Renal pelvis (tissue), 12 donors: ENCODE measurements at places on chromosomes 13 and 19. TPM values are rescaled to one million over a fixed set of nuclear protein-coding genes. Genes with fewer than 3 reads are reported as not detected.

The MATK gene
- polyA plus RNA-seq: 2.0 TPM

The S1PR4 gene
- 0.43 TPM for polyA plus RNA-seq

The CGB1 gene
- polyA plus RNA-seq: not detected

The KIR3DL2 gene
- not detected for polyA plus RNA-seq

DNA sequence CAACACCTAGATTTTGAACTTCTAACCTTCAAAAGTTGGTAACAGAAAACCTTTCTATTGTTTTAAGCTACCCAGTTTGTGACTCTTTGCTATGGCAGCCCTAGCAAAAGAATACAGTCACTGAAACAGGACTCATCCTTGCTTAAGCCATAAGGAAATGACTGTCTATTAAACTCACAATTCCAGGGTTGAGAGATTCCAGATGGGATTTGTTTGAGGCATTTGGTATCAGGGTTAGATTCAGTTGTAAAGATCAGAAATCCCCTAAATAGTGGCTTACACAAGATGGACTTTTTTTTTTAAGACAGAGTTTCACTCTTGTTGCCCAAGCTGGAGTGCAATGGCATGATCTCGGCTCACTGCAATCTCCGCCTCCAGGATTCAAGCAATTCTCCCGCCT is 41.1 kb upstream of the RGCC start:
- DNase-seq: no peak

DNA sequence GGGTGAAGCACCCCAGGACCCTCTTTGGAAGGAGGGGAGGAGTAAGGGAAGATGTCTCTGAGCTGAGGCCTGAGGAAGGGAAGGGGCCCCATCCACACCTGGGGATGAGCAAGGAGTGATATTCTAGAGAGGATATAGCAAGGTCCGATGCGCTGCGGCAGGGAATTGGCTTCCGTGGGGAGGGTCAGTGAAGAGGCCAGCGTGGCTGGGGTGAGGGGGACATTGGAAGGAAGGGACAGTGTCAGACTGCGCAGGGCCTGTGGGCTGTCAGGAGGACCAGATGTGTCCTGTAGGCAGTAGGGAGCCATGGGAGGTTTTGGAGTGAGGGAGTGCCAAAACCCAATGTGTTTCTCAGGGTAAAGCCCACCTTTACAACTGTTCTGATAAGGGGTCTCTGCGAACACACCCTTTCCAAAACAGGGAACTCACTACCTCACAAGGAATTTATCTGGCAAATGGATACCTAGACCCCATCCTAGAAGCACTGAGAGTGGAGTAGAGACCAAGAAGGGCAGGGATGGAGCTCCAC is 3.7 kb downstream of the LMTK3 start:
- no peak for DNase-seq

DNA sequence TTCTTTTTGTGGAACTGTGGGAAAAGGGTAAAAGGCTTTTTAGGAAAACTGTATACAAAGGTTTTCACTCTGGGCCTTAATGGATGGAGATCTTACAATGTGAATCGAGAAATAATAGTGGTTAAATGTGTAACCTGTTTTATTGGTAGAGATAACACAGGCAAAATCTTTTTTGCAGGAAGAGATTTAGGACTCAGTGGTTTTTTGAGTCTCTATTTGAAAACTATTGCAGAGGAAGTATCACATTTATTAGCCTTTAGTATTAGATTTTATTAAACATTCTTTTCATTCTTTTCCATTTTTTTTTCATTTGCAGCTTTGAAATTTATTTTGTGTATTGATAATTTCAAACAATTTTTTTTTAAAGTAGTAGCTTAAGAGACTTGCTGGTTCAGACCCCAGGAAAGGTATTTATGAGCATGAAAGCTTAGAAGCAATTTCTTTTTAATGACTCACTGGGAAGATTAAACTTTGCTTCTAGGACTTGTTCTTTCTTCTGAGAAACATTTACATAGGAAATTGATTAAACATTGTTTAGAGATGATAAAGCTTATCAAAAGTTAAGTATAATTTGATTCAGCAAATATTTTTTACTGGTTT is 10.5 kb downstream of the KLF5 start:
- no peak for DNase-seq

- no peak for DNase-seq
These were observed 16.9 kb downstream of the ZC3H4 start for GRCh38 chr19:47096721-47097120.
